AG10803 (cell line): ENCODE measurements at places on chromosomes 2 and 18.

- DNase-seq, result peak; percentile 48
Measured at GRCh38 chr2:12766421-12766879, 49.7 kb downstream of the TRIB2 start.

DNA sequence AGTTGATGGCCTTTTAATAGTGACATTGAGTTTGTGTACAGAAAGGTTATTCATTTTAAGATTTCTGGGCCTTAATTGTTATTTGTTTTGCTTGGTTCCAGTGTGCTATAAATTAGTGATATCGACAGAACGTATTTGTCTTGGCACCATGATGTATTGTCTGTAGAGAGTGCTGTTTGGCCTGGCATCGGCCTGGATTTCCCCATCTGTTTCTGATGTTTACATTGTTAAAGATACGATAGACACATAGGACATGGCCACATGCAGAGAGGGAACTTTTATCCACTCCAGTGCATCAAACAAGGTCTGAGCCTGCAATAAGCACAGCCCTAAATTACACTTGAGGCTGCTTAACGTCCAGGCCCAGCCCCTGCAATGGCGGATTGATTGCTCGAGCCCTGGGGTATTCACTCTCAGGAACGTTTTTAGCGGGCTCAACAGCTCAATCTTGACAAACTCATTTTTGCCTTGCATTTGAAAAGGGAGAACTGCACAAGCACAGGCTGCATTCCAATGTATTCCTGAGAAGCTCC, 144.7 kb downstream of the SLC4A3 start:
- no peak for DNase-seq

GRCh38 chr2:142757111-142757510, 120.4 kb upstream of the KYNU start:
- no peak for DNase-seq

- no peak for DNase-seq
Measured at GRCh38 chr18:47264308-47264700, 12.8 kb upstream of the SKOR2 start.

DNA sequence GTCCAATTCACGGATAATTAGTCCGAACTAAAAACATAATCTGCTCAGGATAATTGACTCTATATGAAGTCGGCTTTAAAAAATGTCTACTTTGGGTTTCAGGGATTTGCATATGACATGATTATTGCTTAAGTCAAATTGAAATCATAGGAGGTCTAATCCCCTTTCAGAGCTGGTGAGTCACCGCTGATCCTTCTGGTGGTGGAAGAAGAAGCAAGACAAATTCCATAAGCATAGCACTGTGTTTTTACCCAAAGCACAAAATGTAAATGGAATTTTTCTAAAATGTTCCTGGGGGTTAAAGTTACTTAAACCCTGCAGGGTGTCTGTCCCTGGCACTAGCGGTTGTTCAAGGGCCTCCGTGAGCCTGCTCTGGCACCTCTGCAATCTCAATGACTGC, 460.2 kb downstream of the LRATD1 start:
- DNase-seq, result peak; percentile 24

- DNase-seq, result peak; percentile 18
Measured at GRCh38 chr2:164126960-164127660, 391.3 kb upstream of the FIGN start.

DNA sequence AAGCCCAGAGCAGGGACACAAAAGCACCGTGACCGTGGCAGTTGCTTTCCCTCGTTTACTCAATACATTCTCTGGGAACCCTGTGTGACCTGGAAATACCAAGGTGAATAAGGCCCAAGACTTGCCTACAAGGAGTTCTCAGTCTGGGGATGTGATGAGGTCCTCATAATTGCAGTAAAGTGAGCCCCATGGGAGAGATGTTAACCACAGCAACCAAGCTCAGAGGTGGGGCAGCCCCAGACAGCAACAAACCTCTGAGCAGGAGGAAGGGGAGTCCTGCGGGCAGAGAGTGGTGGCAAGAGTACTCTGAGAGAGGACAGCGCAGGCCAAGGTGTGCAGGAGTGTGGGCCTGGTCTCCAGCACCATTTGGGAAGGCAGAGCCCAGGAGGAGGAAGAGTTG, 91.6 kb downstream of the TTC32 start:
- DNase-seq, result no peak

GRCh38 chr2:39593439-39594393, 72.0 kb upstream of the TMEM178A start:
- peak; percentile 85 for DNase-seq

GRCh38 chr2:12607971-12608370, 108.8 kb upstream of the TRIB2 start:
- DNase-seq, result peak; percentile 9

DNA sequence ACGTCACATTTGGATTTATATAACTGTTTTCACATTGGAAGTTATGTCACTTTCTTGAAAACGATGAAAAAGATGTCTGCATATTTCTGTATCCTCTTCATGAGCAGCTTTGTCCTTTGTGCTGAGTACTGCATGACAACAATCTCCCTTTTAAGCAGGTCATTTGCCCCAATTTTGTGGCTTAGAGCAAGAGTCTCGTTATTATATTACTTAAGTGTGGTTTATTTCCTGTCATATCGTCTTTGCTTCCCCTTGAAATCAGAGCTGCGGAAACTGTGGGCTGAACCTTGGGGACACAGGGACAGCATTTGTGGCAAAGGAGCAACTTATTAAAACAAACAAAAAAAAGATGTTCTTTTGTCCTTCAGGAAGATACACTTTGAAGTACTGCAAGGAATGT, 254.0 kb upstream of the DSEL start:
- DNase-seq, result no peak

DNA sequence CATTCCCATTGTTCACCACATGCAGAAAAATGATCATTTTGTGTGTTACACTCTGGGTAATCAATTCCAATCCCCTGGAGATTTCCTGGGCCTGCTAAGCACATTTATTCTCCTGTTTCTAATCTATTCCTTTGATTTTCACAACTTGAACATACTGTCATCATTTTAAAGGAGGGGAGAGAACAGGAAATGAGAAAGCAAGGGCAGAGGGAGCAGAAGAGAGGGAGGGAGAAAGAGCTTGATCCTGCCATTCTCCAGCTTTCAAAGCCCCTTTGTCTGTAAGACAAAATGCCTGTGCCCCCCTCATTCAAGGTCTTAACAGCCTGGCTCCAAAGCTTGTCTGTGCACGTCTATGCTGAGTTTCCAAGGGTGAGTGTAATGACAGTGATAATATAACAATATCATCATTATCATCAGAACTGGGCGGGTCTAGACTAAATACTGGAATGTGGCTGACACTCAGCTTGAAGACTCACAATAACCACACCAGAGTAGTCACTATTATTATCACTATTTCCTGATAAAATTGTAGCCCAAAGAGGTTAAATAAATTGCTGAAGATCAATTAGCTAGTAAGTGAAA, 164.4 kb upstream of the KLHL29 start:
- DNase-seq, result no peak

GRCh38 chr18:36692371-36692770, 136.4 kb downstream of the TPGS2 start:
- peak; percentile 93 for DNase-seq

- no peak for DNase-seq
Measured at GRCh38 chr2:190136259-190136658, 73.7 kb upstream of the MSTN start.

DNA sequence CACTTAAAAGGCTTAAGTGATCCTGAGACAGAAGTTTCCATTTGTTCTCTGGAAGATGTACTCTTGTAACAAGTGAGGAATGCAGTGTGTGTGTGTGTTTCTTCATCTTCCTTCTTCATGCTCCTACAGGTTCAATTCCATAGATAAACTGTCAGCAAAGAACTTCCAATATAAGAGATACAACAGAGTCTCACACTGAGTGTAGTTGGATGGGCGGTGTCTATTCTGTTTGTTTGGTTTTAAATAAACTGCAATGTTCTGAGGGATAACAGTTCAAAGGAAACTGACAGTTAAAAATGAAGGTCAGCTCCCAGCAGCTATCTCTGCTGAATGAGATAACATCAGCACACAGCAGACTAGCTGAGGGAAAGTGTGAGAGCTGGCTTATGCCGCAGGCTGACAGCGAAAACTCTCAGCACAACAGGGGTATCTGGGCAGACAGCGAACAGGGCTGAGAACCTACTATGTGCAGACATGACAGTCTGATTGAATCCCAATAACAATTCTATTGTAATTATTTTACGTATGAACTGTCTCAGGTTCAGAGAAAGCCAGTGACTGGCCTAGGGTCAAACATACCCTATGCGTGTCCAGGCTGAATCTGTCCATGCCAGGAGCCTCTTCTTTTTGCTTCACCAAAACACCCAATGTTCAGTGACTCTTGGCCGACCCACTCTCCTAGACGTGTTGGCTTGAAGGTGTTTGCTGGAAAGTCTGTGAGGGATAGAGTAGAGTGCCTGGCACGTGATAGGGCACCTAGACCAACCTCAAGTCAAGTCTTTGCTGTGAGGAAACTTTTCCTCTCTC, 201.9 kb upstream of the TRIB2 start:
- DNase-seq, result no peak

DNA sequence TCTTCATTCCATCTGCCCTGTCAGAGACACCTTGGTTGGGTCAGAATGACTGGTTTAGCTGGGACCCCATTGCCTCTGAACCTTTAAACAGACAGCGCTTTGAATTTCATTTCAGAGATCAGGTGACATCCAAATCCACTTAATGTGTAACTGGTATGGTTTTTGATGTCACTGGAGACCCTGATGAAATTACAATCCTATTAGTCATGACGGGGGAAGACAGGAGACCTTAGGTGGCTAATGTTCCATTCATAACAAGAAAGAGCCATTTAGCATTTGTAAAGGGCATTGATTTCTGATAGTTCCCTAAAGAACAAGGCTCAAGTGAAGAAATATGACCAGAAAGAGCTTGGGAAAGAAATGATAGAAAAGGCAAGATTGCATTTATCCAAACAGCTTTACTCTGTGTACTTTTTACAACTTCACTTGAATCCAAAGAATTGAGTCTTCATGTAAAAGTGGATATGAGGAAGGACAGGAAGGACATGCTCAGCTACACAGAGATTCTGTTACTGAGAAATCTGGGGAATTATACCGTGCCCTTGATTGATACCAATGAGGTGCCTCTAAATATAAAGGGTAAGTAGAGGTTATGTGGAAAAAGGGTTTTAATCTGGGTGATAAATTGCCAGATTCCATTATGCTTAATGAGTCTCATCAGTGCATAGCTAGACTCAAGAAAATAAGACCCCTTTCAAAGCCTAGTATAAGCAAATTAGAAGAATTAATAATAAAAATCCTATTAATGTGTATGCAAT, 198.2 kb downstream of the NCKAP5 start:
- no peak for DNase-seq

- DNase-seq, result peak; percentile 70
Measured at GRCh38 chr2:218406949-218407618, 7.4 kb downstream of the CTDSP1 start.

DNA sequence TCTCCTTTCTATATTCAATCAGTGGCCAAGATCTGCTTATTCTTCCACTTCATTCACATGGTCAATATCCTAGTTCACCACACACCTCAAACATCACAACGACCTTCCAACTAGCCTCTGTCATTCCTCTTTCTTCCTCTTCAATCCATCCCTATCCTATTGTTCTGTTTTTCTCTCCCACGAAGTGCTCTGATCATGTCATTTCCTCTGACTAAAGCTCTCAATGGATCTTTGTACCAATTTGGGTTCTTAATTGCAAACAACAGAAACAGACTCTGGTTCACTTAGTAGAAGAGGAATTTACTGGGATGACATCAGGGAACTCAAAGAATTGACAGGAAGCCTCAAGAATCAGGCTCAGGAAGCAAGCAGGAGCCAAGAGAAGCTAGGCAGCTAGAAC, 23.5 kb downstream of the WNT10A start:
- no peak for DNase-seq

GRCh38 chr2:239253701-239254436, 147.0 kb downstream of the HDAC4 start:
- DNase-seq, result no peak

DNA sequence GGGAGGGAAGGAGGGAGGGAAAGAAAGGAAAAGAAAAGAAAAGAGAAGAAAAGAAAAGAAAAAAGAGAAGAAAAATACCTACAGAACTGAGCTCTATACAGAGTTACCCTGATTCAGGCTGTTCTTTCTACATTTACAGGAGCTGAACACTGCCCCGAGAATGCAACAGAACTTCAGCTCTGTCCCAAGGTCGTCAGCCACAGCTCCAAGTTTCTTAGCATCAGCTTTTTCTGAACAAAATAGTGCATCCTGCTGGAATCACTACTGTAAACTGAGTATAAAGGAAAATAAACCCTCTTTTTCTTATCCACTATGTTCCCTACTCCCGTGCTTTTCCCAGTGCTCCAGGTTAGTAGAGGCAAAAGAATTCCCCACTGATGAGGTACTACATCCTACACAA, 4.7 kb upstream of the PPP4R1 start:
- DNase-seq, result no peak

DNA sequence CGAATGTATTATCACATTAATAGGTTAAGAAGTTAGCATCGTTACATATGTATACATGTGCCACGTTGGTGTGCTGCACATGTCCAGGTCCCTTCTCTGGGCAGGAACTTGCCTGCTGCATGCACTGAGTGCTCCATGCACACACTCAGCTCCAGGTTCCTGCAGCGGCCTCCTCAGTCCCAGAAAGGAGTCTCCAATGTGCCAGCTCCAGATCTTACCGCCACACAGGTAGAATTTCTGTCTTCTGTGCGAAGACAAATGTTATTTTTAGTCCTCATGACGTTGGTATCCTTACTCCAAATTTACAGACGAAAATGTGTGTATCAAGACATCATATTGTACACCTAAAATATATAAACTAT, 127.1 kb downstream of the GALR1 start:
- no peak for DNase-seq

GRCh38 chr2:239609162-239609561, 208.3 kb upstream of the HDAC4 start:
- DNase-seq, result no peak

DNA sequence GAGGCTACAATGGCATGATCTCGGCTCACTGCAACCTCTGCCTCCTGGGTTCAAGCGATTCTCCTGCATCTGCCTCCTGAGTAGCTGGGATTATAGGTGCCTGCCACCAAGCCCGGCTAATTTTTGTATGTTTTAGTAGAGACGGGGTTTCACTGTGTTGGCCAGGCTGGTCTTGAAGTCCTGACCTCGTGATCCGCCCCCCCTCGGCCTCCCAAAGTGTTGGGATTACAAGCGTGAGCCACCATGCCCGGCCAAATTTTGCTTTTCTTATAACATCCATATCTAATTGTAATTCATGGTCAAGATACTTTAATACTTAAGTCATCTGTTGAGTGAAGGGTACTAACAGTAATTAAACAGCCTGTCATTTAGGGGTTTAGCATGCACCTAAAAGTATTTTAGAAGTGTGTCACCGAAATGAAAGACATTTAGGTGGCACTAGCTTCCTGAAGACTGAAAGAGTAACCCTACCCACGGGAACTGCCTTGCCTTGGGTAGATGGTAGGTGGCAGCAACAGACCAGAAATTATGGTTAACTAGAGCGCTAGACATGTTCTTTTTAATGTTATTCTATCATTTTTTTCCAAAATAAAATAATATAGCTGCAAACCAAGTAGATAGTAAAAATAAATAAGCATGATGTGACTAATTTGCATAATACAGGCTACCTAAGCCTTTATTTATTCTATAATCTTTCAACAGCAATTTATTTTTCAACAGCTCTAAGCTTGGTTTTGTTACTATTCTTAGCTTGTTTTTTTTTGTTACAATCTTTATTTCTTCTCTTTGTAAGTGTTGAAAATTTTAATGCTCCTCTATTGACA, 8.6 kb upstream of the ACYP2 start:
- DNase-seq, result peak; percentile 51

- DNase-seq, result no peak
Measured at GRCh38 chr18:67710639-67711038, 194.1 kb upstream of the DSEL start.

- no peak for DNase-seq
Measured at GRCh38 chr2:205585449-205586383, 96.6 kb upstream of the NRP2 start.
